Muscle of back (tissue), 13 donors: ENCODE measurements at places on chromosomes 2 and 18. TPM values are rescaled to one million over a fixed set of nuclear protein-coding genes. Genes with fewer than 3 reads are reported as not detected.

Gene GKN1
- polyA plus RNA-seq: 0.19 TPM

Gene BCL11A
- polyA plus RNA-seq: 3.9 TPM

Gene ALK
- 0.24 TPM for polyA plus RNA-seq

Gene SMYD1
- 254 TPM for polyA plus RNA-seq

Gene VSNL1
- polyA plus RNA-seq: 9.4 TPM

Gene CDH7
- polyA plus RNA-seq: 1.2 TPM

Gene PTPRM
- 84.3 TPM for polyA plus RNA-seq

Gene BOLL
- 1.2 TPM for polyA plus RNA-seq

Gene CPLX4
- polyA plus RNA-seq: not detected

GRCh38 chr2:215455958-215456357, 20.1 kb upstream of the FN1 start:
- DNase-seq: no peak

DNA sequence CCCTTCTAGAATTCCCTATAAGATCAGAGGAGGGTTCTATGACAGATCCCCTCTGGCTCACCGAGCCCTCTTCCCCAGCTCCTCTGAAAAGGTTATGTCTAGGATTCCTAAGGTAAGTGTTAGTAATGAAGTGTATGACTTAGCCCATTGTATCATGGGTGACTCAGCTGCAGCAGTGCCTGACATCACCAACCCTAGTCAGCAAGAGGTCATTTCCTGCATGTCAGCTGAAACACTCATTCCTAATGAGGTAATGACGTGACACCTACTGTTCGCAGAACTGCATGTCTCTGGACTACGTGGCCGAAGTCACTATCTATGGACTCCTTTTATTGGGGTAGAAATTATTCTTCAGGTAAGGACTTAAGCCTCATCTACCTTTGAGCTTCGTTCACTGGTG, 196.1 kb upstream of the MYT1L start:
- no peak for DNase-seq

DNA sequence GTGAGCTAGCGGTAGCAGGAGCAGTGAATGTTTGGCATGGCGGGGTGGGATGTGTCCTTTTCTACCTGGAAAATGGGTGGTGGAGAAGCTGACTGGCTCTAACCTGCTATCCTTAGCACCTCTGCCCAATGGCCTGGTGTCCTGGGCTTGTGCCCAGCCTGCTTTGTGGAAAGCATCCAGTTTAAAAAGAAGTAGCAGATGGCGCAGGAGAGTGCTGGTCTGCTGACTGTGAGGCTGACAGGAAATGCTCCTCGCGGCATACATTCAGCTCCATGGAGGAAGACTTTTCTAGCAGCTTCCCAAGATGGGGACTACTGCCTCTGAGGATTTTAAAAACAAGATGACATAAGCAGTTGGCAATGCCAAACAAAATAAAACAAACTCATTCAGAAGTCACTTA, 56.2 kb upstream of the LYPD6B start:
- no peak for DNase-seq

GRCh38 chr2:86783615-86784339, 6.9 kb downstream of the CD8A start:
- DNase-seq: no peak

GRCh38 chr2:237075749-237076599, 9.7 kb upstream of the COPS8 start:
- DNase-seq: no peak

GRCh38 chr2:191018643-191019119, 4.7 kb upstream of the STAT1 start:
- DNase-seq: no peak

- no peak for DNase-seq
Observed at GRCh38 chr2:230751062-230751461, 38.4 kb downstream of the CAB39 start.

DNA sequence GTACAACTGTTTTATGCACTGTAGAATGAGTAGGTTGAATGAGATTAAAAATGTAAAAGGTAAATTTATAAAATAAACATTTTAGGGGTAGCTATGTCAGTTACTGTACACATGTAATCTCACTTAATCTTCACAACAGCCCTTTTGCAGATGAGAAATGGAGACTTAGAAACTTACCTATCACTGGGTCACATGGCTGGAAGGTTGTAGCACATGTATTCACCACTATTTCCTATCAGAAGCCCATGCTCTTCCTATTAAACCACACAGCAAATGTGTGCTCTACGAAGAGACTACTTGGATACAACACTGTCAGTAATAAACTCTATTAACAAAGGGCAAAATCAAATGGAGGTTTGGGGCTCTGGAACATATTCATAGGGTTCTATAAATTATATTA, 60.5 kb downstream of the VWC2L start:
- DNase-seq: no peak

DNA sequence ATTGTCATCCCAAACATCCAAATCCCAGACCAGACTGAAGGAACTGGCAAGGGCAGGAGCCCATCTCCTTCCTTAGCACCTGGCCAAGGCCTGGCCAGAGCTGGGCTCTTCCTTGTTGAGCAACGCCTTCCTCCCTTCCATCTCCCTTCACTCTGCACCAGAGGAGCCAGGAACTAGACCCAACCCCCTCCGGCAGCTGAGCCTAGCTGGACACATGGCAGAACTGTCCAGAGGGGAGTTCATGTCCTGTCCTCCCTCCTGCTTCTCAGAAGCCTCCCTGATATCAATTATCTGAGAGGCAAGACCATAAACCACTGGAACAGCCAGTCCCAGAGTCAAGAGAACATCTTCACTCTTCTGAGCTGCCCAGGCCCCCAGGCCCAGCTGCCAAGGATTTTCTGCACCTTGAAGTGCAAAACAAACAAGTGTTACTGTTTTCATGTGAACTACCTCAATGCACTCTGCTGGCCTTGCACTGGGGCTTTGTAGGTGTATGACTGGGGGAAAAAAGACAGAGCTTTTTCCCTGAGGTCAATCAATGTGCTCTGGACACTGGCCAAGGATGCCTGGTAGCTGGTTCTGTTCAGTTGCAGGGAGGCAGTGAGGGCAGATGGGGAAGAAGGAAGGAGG, 107.6 kb upstream of the MSH6 start:
- no peak for DNase-seq

DNA sequence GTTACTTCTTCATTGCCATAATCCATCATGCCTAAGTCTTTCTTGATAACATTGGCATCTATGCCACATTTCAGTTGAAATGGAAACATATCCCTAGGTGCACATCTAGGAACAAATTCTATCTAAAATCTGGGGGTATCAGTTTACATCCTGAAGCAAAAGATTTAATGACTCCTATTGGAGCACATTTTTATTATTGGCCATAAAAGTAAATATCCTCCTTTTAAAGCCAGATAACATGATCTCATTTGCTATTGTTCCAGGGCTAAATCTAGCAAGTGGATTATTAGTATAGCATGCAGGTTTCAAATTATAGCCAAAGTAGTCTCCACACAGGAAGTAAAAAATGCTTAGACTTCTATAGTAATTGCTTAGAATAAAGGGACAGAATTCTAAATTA, 193.2 kb downstream of the CDH2 start:
- peak; percentile 35 for DNase-seq

- DNase-seq: peak; percentile 61
Observed at GRCh38 chr2:45964223-45964841, 312.9 kb downstream of the PRKCE start.

DNA sequence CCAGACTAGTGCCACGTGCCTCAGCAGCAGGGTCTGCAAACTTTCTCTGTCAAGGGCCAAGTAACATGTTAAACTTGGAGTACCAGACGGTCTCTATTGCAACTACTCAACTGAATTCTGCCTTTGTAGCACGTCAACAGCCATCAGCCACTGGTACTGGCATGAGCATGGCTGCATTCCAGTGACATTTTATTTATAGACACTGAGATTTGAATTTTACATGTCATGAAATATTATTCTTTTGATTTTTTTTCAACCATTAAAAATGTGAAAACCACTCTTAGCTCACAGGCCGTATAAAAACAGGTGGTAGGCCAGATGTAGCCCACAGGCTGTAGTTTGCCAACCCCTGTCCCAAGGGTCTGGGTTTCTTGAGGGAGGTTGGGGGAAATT, 199.7 kb downstream of the TPGS2 start:
- DNase-seq: no peak

- DNase-seq: no peak
Observed at GRCh38 chr2:216742411-216742810, 47.1 kb upstream of the IGFBP5 start.

DNA sequence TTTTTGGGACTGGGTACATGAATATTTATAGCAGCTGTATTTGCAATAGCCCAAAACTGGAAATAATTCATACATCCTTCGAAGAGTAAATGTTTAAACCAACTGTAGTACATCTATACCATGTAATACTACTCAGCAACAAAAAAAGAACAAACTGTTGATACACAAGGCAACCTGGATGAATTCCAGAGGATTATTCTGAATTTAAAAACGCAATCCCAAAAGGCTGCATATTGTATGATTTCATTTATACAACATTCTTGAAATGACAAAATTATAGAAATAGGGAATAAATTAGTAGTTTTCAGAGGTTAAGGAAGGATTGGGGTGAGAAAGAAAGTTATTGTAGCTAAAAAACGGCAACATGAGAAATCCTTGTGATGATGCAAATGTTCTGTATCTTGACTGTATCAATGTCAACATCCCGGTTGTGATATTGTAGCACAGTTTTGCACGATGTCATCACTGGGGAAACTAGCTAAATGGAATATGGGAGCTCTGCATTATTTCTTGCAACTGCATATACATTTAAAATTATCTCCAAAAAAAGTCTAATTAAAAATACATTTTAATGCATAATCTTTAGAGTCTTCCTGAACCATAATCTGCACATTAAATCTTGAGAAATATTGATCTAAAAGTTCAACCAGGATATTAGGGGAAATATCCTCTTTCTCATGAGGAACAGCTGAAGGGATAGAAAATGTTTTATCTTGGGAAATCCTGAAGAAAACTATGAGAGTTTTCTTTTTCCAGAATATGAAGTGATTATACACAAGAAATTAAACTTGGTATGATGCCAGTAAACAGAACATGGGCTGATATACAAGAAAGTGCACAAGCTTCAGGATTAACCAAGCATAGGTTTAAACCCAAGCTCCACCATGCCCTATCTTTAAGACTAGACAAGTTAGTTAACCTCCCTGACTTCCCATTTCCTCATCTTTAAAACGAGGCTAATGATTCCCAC, 21.9 kb downstream of the EVA1A start:
- peak; percentile 60 for DNase-seq

DNA sequence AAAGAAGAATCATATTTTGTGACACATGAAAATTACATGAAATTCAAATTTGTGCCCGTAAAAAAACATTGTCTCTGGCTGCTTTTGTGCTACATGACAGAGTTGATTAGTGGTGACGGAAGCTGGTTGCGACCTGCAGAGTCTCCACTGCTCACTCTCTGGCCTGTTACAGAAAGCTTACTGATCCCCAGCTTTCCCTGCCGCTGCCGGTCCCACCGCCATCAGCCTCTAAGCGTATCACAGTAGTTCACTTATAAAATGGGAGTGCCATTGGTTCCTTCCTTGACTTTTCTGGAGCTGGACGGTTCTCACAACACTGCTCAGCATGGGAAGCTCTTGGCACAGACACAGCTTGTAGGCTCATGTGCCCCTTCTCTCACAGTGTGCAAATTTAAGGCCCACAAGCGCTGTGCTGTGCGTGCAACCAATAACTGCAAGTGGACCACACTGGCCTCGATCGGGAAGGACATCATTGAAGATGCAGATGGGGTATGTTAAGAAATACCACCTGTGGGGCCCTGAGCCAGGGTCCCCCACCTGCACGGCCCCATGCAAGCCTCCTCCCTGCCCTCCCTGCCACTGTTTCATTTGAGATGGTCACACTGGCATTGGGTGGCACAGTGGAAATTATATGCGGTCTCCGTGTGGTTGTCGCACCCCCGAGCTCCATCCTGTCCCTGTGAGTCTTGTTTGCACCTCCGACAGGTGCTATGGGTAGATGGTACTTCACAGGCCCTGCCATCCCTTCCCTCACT, 81.3 kb downstream of the DGKD start:
- DNase-seq: no peak

- no peak for DNase-seq
Observed at GRCh38 chr18:55228191-55228590, 268.9 kb upstream of the CCDC68 start.

- DNase-seq: no peak
Observed at GRCh38 chr2:32095671-32096070, 32.3 kb downstream of the SPAST start.

GRCh38 chr18:33107511-33107910, 333.0 kb downstream of the CCDC178 start:
- no peak for DNase-seq

- no peak for DNase-seq
Observed at GRCh38 chr2:162067596-162067995, 6.4 kb downstream of the DPP4 start.

- DNase-seq: no peak
Observed at GRCh38 chr2:41830600-41830999, 217.2 kb upstream of the PKDCC start.

GRCh38 chr2:12657560-12657959, 59.2 kb upstream of the TRIB2 start:
- no peak for DNase-seq

DNA sequence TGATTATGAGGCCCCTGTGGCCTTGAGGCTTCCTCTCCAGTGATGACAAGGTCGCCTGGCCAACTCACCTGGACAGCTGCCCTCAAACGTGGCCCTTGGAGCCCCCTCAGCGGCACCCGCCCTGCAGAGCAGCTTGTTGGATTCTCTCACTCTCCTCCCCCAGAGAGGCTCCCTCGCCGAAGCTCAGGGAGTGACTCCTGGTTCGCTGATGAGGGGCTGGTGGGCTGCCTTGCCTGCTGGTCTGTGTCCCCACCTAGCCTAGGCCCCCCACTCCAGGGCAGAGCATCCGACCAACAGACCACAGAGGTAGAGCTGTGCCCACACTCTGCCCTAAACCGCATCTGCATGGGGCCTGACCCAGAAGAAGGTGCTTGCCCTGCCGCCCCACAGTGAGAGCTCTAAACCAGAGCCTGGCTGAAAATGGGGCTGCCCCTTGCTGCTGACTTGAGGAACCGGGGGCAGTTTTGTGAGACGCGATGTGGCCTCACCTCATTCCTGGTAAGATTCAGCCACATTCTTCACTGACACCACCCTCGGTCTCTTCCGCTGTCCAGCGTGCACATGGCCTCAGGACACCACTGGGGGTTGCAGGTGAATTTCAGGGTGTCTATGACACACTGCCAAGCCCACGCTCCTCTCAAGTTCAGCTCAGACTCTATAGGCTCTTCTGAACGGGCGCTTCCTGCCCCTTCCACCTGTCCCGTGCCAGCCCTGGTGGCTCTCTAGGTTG, 131.6 kb downstream of the CABLES1 start:
- DNase-seq: no peak

GRCh38 chr18:80229766-80230745, 17.3 kb downstream of the PARD6G start:
- DNase-seq: no peak
